ENCODE measurements at places on chromosomes 3 and 15.

DNA sequence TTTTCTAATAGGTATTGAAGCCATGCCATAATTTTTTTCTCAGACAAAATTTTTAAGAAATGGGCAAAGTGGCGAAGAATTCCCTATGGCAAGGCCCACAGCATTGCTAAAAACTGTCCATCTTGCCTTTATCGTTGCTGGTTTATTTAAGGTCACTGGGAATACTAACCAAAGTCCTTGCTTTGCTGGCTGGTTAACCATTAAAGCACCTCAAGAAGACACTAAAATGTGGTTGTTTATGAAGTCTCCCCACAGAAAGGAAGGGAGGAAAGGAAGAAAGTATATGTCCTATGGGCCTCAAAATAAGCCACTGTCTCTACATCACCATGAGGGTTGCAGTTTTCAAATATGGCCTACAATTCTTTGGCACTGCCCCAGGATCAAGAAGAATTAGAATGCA lies 13.2 kb downstream of the SH3BP5 start:
- no peak for DNase-seq

GRCh38 chr15:26628879-26629529 lies 143.9 kb downstream of the GABRB3 start:
- DNase-seq, result no peak

DNA sequence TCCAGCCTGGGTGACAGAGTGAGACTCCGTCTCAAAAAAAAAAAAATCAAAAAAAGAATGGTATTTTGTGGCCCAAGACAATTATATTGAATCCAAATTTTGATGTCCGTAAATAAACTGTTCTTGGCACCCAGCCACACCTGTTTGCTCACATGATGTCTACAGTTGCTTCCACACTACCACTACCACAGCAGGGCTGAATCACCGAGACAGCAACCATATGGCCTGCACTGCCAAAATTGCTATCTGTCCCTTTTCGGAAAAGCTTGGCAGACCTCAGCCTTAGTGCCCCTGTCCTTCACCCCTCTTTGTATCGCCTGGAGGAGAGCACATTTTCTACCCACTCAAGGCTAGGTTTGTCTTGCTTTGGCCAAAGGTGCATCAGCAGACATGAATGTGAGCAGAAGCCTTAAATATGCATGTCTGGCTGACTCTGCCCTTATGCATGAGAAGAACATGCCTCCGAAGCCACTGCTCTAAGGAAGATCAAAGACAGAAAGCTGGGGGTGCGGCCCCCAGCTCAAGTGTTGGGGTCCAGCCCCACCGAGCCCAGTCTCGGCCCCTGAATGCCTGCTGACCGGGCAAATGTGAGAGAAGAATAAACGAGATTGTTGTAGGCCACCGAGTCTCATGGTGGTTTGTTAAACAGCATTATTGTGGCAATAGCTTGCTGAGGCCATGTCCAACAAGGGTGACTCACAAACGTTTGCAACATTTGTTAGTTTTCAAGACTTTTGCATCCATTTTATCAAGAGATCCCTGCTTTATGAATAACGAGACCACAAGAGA lies 108.1 kb downstream of the TPRA1 start:
- no peak for DNase-seq

- no peak for DNase-seq
Observed at GRCh38 chr3:130941793-130942192, 47.9 kb downstream of the ATP2C1 start.

- DNase-seq, result no peak
Observed at GRCh38 chr15:37076543-37076942, 23.8 kb downstream of the MEIS2 start.

DNA sequence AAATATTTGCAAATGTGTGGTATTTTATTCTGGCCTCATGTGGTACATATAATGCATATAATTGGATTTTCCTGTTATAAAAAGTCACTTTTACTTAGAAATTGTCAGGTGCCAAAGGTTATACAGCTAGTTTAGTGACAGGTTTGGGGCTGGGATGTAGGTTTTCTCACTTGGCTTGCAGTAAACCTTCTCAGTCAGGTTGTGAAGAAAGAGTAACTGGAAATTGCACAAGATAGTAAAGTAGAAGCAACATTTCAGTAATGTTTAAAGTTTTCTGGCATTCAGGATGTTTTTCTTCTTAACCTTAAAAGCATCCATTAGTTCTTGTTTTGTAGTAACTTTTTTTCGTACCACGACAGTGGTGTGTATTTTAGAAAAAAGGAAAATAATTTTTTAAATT lies 53.9 kb downstream of the MEF2A start:
- no peak for DNase-seq

DNA sequence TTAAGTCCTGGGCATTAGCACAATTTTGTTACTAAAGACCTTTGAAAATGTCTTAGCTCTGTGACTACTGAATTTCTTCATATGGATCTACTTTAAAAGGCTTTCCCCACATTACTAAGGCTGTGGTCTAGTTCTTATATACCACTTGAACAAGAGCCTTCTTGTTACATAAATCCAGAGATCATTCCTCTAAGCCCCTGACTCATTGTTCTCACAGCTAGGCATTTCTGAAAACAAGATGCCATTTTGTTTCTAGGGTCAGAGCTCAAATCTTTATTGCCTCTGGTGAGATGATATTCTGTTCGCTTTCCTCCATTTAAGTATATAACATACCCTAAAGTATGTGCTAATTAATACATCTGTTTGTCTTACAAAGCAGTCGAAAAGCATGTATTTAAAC lies 29.8 kb upstream of the LPP start:
- DNase-seq, result no peak

GRCh38 chr15:94442480-94442879 lies 211.1 kb downstream of the MCTP2 start:
- DNase-seq, result no peak

- no peak for DNase-seq
Observed at GRCh38 chr3:106367496-106367895, 498.7 kb upstream of the CBLB start.

DNA sequence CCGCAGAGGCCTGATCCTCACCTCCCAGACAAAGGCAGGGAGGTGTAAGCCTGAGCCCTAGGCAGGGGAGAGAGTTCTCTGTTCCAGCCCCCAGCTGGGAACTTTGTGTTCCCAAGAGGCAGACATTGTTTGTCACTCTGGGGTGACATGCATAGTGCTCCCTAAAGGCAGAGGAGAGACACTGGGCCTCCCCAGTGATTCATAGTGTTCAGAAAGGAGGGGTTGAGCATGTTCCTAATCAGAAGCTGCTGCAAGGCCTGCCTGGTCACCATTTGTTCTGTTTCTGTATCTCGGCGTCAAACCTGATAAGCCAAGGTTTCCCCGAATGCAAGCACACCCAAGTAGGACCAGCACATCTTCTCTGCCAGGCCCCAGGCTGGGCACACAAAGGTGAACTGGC lies 24.0 kb upstream of the SLC6A6 start:
- no peak for DNase-seq
